Fibroblast of skin of abdomen (primary cell): ENCODE measurements at places on chromosomes 1 and 21.

- peak; percentile 91 for DNase-seq
Measured at GRCh38 chr1:170461291-170461747, 70.6 kb upstream of the GORAB start.

- DNase-seq, result no peak
Measured at GRCh38 chr1:171198081-171198480, 13.0 kb downstream of the FMO2 start.

DNA sequence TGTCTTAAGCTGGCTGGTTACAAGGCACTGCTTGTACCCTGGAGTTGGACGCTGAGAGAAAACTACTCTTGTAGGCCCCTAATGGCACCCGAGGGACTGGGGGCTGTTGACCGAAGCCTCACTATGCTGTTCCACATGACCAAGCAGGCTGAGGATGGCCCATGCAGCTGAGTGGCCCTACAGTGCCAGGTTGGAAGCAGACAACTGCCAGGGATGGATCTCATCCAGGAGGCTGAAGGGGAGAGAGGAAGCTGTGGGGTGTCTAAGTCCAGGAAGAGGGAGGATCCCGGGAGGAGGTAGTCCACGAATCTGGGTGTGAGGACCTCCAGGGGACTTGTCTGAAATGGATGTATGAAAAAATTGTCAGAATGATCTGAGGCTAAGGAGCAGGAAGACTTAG is 45.8 kb downstream of the FOXD2 start:
- DNase-seq, result no peak

GRCh38 chr1:167629681-167630567 is at the start of gene RCSD1:
Gene RCSD1, plus strand, starts transcription at chr1:167630232. Its CDS starts 192 bp downstream, at chr1:167630424.
- no peak for DNase-seq

DNA sequence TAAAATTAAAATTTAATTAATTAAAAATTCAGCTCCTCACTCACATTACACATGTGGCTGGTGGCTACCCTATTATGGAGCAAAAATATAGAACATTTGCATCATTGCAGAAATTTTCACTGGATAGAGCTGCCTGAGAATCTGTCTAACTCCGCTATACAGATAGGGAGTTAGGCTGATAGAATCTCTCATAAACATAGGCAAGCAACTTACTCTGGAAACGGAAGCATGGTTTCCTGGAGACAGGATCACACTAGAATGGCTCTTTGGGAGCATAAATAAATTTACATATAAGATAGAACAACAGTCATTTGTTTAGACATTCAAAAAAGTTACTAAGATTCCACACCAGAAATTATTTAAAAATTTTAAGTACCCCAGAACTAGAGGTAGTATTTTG is 12.2 kb upstream of the LAMC2 start:
- no peak for DNase-seq

GRCh38 chr1:162421258-162422164 is 9.6 kb upstream of the SH2D1B start:
- DNase-seq, result no peak

- DNase-seq, result no peak
Measured at GRCh38 chr1:226957714-226958113, 17.6 kb downstream of the COQ8A start.

- DNase-seq, result peak; percentile 87
Measured at GRCh38 chr1:32400876-32401631, 6.8 kb upstream of the BSDC1 start.

DNA sequence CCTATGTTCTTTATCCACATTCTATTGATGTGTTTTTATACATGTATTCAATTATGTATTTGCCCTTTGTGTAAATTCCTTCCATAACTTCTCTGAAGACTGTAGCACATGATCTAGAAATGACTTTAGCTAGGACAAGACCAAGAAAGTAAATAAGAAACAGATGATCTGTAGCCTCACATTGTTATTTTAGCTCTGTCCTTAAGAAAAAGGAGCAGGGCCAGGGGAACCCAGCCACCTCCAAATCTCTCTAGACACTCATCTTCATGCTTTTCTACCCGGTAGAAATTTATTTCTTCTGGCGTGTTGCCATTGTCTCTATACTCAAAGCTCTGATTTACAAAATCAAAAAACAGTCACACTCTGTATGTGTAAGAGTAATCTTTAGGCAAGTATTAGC is 27.1 kb downstream of the CDC7 start:
- peak; percentile 60 for DNase-seq

DNA sequence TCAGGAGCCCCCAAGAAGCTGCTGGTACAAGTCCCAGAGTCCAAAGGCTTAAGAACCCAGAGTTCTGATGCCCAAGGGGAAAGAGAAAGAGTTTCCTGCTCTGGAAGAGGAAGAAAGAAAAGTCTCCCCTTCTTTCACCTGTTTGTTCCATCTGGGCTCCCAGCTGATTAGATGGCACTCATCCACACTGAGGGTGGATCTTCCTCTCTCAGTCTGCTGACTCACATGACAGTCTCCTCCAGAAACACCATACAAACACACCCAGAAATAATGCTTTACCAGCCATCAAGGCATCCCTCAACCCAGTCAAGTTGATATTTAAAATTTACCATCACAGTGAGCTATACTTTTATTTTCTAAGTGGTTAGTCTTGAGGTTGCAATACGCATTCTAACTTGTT is 257.9 kb downstream of the PAPPA2 start:
- DNase-seq, result no peak

DNA sequence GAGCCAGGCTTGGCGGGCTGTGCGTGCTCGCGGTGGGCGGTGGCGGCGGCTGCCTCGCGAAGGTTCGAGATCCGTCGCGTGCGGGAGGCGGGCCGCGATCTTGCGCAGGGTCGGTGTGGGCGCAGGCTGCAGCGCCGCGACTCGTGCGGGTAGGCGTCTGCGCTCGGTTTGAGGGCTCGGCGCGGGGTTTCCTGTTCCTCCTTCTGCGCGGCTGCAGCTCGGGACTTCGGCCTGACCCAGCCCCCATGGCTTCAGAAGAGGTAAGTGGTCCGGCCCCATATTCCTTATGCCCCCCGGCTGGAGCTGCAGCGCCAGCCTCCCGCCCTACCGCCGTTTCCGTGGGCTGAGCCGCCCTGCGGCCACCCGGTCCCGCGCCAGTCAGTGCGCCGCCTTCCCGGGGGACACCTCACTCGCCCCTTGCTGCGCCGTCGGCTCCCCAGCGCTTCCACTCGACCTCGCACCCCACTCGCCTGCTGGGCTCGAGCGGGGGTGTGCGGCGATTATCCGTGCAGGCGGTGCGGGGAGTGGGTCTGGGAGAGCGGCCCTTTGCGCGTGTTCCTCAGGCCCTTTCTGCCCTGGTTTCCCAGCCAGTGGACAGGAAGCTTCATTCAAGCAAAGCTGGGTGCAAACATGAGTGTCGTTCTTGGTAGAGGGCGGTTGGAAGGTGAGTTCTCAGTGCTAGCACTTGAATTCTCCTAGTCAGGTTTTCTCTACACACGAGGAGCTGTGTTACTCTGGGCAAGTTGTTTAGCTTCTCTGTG is at the start of gene CACYBP:
Gene CACYBP (plus strand): TSS at position 12 of the 761 bp plus-strand sequence. CDS start 234 bp downstream, at position 246.
- DNase-seq, result no peak
